RPMI7951 (cell line): ENCODE measurements at places on chromosomes 16 and 17. TPM values are rescaled to one million over a fixed set of nuclear protein-coding genes. Genes with fewer than 3 reads are reported as not detected.

DNA sequence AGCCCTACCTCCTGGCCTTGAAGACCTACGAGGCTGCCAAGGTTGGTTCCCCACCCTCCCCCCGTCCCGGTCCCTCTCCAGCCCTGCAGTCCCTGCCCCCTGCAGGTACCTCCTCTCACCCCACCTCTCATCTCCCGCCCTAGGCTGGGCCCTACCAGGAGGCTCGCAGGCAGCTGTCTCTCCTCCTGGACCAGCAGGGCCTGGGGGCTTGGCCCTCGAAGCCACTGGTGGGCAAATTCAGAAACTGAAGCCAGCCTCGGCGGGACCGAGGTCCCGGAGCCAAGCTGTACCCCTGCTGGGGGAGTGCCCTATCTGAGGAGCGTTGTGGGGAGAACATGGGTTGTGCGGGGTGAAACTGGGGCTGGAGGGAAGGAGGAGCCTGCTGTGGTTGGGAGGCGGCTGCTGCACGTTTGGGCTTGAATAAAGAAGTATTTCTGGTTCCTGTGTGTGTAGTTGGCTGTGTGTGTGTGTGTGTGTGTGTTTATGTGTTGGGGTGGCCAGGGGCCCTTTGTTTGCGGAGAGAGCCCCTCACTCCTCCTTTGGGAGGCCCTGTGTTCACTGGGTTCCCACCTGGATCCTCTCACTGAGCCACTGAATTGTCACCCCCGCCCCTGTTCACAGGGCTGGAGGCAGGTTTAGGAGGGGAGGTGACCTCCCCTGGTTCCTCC lies 5.9 kb downstream of the ADAD2 start:
- no peak for DNase-seq

DNA sequence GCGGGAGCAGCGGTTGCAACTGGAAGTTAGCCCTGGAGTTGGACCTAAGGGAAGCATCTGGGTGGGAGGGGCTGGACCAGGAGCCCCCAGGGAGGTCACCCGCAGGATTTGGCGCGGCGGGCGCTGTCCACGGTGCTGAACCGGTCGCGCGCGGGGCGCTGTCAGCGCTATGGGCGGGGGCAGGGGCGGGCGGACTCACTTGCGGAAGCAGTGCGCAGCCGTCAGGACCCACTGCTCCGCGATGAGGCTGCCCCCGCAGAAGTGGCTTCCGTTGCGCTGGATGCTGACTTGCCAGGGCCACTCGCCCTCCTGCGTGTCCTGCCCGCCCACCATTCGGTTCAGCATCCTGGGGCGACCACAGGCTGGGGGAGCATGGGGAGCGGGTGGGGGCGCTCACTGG lies 4.5 kb downstream of the PRSS27 start:
- DNase-seq, result peak; percentile 42

DNA sequence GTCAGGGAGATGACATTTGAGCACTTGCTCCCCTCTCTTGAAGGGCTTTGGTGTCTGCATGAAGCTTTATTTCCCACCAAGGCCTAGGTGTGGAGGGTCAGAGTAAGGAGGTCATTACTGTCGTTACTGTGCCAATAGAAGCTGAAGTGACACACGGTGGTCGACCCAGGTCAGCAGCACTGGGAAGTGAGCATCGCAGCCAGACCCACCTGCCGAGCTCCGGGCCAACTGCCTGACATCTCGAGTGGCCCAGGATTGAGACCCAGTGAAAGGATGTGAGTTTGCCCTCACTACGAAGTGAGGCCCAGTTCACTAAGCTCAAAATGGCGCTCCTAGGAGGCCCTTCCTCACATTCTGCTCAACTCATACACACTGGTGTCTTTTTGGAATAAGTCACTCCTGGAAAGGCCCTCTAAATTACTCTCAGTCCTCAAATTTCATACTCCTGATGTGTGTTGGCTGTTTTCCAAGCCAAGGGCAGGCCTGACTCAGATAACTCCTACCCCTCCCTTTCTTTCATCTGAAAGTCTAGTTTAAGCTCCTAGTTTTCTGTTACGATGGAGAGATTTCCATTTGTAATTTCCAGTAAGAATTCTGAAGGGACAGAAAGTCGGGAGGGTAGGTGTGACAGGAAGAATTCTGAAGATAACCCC lies 200.4 kb downstream of the LGALS9B start:
- no peak for DNase-seq

Gene SLC9A5
- total RNA-seq, result 0.98 and 1.1 TPM in 2 replicates

Gene TP53TG3B
- 1.4 TPM in 1 of 2 replicates, not detected in the other for total RNA-seq

GRCh38 chr16:71296584-71297340 lies 7.6 kb upstream of the CMTR2 start:
- no peak for DNase-seq

DNA sequence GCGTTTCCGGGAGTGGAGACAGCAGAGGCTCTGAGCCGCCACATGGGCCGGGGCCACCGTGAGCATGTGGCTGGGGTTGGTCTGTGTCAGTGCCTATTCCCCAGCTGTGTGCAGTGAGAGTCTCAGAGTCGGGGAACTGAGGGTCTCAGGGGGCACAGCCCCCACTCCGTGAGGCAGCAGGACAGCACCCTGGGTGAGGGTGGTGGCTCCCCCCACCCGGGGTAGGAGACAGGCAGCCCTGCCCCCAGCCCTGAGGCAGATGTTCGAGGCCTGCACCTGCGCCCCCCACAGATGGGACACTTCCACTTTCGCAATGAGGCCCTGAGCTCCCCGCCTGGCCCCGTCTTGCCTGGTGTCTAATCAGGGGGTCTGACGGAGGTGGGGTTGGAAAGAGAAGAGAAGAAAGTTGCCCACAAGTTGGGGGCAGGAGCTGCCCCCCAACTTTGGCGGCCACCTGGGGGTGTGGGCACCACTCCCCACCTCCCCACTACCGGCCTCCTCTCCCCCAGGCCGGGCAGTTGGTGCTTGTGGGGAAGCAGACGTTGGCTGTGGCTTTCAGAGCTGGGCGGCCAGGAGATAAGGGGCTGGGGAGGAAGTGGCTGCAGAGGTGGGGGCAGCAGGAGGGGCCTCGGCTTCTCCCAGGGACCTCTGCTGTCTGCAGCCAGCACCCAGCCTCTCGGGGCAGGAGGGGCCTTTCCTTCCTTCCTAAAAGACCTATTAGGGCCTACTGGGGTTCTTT lies 1.8 kb upstream of the CBFA2T3 start:
- no peak for DNase-seq

Gene C16orf46
- 0.60 and 4.1 TPM in 2 replicates for total RNA-seq

Gene CHST5
- total RNA-seq, result not detected in 2 replicates

DNA sequence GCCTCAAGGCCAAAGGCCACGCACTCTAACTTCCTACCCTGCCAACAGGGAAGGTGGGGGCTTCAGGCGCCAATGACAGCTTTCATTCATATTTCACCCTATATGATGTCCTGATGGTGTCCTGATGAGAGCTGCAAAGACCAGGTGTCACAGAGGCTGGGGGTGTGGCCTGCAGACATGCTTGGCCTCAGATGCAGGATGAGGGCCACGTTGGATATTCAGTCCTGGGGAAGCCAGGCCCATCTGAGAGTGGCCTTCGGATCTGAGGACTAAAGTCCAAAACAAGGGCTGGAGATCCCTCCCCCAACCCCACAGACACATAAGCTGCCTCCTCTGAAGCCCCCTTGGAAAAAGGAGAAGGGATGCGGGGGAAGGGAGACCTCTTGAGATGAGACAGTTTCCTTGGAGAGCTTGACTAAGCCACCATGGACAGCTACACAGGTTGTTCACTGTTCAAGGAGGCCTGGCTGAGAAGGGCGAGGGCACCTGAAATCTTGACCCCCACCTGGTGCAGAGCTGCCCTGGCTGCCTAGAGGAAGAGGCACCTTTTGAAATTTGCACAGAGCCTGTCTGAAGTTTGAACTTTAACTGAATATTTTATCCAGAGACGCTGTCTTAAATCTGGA lies 24.3 kb upstream of the GSG1L start:
- no peak for DNase-seq

Gene TLCD2
- total RNA-seq, result 0.39 and 0.48 TPM in 2 replicates

GRCh38 chr16:22721511-22722100 lies 92.4 kb upstream of the HS3ST2 start:
- peak; percentile 31 for DNase-seq

DNA sequence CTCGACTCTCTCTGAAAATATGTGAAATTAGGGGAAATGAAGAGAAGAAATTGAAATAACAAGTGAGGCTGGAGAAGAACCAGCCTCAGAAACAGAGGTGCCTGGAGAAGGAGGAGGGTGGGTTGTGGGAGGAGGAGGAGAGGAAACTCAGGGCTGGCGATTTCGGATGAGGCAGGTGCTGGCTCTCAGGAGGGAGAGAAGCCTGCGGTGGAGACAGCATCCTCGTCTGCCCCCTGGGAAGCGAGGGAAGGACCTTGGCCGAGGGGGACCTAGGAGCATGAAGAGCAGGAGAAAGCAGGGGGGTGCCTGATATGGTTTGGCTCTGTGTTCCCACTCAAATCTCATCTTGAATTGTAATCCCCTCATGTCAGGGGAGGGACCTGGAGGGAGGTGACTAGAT lies 264.7 kb upstream of the TNRC6C start:
- DNase-seq, result no peak

- no peak for DNase-seq
Observed at GRCh38 chr17:64354396-64354795, 36.3 kb downstream of the PECAM1 start.

DNA sequence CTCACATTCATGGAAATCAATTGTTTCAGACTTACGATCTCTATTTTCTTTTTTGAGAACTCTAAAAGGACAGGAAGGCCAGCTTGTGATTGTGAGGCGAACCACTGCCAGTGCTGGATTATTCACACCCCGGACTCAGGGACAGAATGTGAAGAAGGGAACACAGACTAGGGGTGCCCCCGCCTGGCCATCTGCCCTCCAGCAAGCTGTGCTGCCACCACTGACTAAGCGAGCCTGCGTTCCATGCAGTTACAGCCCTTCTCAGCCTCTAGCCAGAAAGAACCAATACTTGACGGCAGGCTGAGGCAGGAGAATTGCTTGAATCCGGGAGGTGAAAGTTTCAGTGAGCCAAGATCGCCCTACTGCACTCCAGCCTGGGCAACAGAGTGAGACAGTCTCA lies 2.8 kb downstream of the HAGH start:
- DNase-seq, result peak; percentile 40

DNA sequence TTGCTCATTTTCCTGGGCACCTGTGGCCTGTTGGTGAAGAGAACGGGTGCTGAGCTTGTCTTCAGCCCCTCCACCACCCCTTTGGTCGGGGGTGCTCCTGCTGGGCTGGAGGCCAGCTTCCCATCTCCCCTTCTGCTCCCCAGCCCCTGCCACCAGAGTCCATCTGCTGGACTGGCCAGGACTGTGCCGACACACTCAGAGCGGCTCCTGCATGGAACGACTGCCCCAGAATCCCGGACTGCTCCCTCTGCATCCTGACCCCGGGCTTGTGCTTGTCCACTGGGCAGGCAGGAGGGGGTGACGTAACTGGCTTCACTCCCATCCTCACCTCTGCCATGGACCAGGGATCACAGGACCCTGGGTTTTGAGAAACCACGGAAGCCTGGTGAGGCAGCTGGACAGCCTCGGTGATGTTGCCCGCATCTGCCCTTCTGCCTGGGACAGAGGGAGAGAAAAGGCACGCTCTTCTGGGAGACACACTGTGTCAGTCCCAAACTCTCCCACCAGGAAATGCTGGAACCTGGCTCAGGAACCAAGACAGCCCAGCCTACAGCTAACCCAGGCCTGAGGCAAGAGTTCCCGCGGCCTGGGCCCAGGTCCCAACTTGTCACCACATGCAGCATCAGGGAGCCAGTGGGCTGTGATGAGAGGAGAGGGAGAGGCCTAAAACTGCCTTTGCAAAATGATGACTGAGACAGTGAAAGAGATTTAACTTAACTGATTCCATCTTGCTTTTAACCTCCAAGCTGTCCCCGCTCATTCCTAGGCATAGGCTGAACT lies 16.1 kb upstream of the GSDMA start:
- DNase-seq, result no peak

Gene SOST
- not detected in 2 replicates for total RNA-seq
